WTC11 (cell line): ENCODE measurements at places on chromosomes 3 and 15.

GRCh38 chr15:70283511-70283910 lies 185.8 kb upstream of the TLE3 start:
- no peak for DNase-seq

DNA sequence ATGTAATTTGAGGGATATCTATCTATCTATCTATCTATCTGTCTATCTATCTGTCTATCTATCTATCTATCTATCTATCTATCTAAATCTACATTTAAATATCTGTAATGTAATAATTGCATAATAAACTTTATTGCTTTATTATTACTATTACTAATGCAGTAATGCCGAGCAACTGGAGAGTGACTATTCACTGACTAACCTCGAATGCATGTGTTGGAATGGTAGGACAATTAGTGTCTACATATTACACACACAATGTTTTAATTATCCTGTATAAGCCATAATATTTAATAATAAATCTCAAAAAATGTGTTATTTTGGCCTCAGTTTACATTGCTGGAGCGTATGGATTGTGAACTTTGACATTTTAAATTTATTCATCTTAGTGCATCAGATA lies 25.2 kb upstream of the CNTN3 start:
- no peak for DNase-seq

GRCh38 chr15:101045236-101045646 lies 126.1 kb downstream of the LRRK1 start:
- DNase-seq: no peak

DNA sequence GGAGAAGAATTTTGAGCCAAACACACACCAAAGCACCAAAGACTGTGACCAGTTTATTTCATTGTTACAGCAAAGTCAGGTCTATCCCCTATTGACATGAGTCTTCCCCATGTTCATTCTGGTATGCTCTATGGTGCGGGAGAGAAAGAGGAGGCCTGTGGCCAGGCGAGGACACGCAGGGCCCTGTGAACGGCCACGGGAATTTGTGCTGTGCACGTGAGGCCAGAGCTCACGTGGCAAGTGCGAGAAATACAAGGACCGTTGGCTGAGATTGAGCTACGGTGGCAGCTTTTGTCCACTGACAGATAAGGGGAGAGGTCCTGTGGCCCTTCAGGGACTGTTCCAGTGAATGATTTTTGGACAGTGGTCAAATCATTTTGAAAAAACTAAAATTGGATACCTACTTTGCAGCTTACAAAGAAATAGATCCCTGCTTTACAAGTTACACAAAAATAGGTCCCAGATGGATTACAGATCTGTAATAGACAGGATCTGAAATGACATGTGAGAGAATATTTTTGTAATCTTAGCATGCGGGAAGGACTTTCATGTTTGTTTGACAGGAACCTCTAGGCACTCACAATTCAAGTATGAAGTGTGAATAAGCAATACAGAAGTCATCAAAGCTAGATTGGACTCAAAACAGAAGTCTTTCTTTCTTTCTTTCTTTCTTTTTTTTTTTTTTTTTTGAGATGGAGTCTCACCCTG lies 9.2 kb downstream of the ZSCAN2 start:
- DNase-seq: no peak

DNA sequence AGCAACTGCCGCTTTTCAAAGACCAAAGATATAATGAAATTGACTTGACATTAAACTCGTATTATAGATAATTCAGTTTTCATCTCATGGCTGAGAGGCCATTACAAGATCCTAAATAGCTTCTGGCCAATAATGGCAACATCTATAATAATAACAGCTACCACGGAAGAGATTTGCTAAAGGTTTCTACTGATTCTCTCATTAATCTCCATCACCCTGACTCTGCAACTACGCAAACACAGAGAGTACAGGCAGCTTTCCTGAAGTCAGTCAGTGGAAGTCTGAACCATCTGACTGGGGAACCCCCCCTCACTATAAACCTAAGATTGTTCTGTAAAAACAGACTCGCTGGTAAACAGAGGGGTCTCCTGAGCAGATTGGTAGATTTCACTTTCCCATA lies 257.1 kb downstream of the MAGI1 start:
- no peak for DNase-seq

- DNase-seq: no peak
These were observed 7.1 kb downstream of the SLC25A26 start for GRCh38 chr3:66227915-66228314.
